ENCODE measurements at places on chromosomes 3 and 15.

GRCh38 chr3:10300087-10300486, 7.3 kb upstream of the GHRL start:
- no peak for DNase-seq

DNA sequence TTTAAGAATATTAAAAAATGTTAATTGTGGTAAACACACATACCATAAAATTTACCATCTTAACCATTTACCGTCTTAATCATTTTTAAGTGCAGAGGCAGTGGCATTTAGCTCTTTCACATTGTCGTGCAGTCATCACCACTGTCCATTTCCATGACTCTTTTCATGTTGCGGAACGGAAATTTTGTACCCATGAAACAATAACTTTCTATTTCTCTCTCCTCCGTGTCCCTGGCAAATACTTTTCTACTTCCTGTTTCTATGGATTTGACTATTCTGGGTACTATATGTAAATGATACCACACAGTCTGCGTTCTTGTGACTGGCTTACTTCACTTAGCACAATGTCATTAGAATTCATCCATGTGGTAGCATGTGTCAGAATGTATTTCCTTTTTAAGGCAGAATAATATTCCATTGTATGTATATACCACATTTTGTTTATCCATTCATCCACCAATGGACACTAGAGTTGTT, 27.9 kb downstream of the AKAP13 start:
- peak; percentile 96 for DNase-seq

DNA sequence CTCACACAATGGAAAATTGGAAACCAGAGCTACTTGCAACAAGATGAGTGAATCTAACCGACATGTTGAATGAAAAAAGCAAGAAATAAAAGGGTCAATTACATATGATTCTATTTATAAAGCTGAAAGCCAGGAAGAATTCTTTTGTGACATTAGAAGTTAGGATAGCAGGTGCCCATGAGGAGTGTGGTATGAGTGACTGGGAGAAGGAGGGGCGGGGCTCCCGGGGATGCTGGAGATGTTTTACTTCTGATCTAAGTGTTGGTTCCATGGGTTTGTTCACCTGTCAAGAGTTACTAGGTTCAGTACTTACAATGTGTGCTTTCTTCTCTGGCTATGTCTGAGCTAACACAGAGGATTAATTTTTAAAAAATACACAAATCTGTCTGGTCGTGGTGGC, 60.8 kb downstream of the NSMCE3 start:
- DNase-seq: no peak

GRCh38 chr3:182436547-182436946, 356.8 kb upstream of the ATP11B start:
- DNase-seq: no peak

DNA sequence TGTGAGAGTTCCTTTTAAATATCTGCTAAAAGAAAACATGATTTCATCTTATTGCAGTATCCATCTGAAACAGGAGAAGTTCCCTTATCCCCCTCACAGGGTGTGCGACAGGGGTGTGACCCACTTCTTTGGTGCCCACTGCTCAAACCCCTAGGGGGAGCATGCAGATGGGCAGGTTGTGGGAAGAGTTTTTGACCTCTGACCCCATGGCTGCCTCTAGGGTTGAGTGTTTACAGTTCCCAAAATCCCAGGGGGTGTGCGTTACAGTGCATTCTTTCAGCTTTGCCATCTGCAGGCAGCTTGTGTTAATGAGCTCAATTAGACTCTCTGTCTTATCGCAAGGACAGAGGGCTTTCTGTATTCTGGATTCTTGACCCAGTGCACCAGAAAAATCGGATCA, 443.2 kb upstream of the FRG2C start:
- DNase-seq: no peak

DNA sequence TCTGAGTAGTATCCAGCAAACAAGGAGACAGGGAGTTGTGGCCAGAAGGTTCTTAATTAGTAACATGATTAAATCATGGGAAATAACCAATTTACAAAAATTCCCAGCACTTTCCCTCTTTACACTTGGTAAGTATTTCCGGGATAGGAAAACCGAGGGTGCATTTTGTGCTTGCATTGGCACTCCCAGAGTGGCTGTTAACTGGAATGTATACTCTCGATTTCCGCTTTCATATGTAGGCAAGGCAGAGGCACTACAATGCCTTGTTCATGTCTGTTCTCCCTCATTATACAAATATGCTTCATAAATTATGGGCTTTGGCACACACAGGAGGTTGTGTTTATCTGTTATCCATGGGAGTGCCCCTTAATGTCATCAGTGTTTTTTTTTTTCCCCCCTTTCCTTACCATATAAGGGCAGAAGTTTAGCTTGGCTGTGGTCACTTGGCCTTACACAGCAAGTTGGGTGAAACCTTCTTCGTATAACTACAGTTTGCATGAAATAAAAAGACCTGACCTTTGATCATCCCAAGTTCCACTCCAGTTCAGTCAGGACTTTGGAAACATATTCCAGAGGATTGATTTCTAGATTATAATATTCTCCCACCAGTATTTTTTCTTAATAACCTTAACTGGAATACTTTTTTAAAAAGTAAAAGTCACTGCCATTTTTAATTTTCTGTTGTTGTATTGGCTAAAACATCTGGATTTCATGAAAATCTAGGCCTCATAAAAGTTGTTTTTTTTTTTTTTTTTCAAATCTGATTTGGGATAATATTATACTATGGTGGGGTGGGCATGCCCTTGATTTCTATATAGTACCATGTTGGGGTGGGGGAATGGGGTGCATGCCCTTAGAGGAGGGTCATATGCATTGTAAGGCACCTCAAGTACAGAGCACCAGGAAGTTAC, 8.9 kb downstream of the TPM1 start:
- DNase-seq: peak; percentile 23

- DNase-seq: no peak
These were observed 380.2 kb upstream of the ATP11B start for GRCh38 chr3:182413061-182413460.

DNA sequence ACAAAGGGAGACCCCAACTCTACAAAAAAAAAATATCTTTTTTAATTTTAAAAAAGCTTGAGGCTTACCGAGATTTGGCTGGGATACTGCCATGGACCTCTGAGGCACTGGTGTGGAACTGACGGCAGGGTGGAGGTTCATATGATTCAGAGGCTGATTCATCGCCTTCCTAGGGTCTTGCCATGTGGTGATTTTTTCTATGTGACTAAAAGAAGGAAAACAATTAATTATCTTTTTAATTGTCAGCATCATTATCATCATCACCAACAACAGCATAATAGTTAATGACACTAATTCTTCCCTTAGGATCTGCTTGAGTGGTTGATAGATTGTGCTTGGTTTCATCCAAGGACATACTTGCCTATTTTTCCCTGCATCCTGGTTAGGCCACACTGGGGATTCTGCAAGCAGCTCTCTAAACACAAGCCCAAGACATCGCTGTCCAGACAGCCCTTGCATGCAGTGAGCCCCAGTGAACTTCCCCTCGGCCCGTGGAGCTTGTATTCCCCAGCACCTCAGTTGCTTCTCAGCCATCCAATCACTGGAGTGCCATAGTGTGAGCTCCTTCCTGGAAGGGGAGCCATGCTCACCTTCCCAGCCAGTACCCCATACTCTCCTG, 84.9 kb downstream of the WWTR1 start:
- DNase-seq: peak; percentile 10

DNA sequence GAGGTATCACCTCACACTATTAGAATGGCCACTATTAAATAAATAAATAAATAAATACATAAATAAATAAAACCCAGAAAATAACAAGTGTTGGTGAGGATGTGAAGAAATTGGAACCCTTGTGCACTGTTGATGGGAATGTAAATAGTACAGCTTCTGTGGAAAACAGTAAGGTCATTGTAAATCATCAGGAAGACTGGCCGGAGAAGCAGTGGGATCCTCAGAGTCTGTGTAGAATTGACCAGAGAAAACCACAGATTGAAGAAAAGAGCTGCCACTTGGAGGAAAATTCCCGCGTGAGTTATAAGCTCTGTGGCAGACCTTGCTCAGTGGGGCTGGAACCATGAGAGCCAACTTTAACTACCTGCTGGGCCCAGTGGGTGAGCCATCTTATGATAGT, 92.0 kb downstream of the RAD18 start:
- DNase-seq: peak; percentile 1

DNA sequence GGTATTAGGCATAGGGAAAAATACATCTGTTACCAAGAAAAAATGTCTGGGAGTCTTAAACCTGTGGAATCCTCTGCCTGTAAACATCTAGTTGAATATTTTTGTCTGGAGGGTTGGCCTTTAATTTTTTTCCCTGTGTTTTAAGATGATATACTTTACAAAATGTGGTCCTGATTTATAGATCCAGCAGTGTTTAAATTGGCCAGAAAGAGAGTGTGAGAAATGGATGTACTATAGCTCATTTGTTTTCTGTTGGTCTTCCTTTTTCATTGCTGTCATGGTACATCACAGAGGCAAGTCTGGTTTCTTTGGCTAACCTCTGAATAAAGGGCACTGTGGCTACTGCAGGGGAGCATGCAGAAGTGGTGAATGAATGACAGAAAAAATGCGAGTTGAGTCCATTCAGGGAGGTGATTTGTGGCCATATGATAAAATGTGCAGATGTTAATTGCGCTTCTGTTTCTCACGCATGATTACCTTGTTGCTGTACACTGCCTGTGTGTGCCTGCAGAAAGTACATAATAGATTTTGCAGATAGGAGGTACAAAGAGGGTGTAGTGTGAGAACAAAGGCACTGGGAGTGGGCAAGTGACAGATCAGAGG, 150.0 kb downstream of the NFKBIZ start:
- no peak for DNase-seq

Data from suppressor macrophage treated with lipopolysaccharide for 1 hour (primary cell).